ENCODE measurements at places on chromosomes 4 and X. TPM values are rescaled to one million over a fixed set of nuclear protein-coding genes. Genes with fewer than 3 reads are reported as not detected.

DNA sequence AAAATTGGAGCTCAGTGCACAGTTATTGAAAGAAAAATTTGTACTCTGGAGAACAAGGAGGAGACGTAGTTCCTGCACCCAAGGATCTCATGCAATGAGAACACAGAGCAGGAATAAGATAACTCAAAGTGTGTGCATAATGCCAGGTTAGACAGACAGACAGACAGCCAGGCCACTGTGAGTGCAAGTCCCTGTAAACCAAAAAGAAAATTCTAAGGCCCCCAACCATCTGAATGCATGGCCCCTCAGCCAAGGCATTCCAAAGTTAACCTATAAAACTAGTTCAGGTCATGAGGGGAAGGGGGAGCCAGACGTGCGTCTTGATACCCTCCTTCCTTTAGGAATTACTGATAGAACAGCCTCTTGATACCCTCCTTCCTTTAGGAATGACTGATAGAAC is 94.5 kb upstream of the ENPP6 start:
- H3K4me1 ChIP-seq = no peaks in the 10 kb centered on the region
- no peak overlapping the region for H3K27ac ChIP-seq
- H3K4me3 ChIP-seq = no peak overlapping the region
- H3K36me3 ChIP-seq = no peaks in the 10 kb centered on the region

GRCh38 chr4:6492027-6492590 is 19.7 kb upstream of the PPP2R2C start:
- H3K27ac ChIP-seq = no peak overlapping the region
- no peaks in the 10 kb centered on the region for H3K27me3 ChIP-seq
- H3K4me3 ChIP-seq = no peak overlapping the region

GRCh38 chr4:93730251-93730650 is 98.3 kb upstream of the ATOH1 start:
- H3K27me3 ChIP-seq = no peaks in the 10 kb centered on the region
- no peak overlapping the region for H3K4me3 ChIP-seq
- no peaks in the 10 kb centered on the region for H3K36me3 ChIP-seq
- no peak for DNase-seq

GRCh38 chr4:1378559-1379231 is 27.5 kb downstream of the NKX1-1 start:
- H3K4me3 ChIP-seq = no peak overlapping the region
- no peaks in the 10 kb centered on the region for H3K27me3 ChIP-seq
- no peaks in the 10 kb centered on the region for H3K4me1 ChIP-seq
- DNase-seq = no peak
- H3K27ac ChIP-seq = no peak overlapping the region

DNA sequence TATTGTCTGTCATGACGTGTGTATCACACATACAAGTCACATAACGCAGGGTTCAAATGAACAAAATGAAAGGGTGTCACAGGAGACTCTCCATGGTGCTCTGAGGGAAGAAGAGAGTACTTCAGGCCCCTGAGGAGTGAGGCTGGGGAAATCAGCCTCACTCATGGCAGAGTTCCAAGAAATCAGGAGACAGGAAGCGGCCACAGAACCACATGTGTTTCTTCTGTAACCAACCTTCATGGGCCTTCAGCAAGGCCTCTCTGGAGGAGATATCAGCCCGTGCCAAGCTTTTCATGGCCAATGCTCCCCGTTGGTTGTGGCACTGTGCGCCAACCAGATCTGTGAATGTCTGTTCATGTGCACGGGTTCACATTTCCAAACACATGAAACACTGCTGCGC is 76.0 kb downstream of the NAT8L start:
- H3K4me3 ChIP-seq = no peak overlapping the region
- H3K4me1 ChIP-seq = no peaks in the 10 kb centered on the region
- no peaks in the 10 kb centered on the region for H3K27me3 ChIP-seq
- no peak overlapping the region for H3K27ac ChIP-seq
- no peaks in the 10 kb centered on the region for H3K36me3 ChIP-seq
- no peak for DNase-seq

GRCh38 chr4:16192631-16193518 is 33.4 kb downstream of the TAPT1 start:
- H3K27ac ChIP-seq = no peak overlapping the region
- no peaks in the 10 kb centered on the region for H3K27me3 ChIP-seq
- no peak for DNase-seq
- H3K4me3 ChIP-seq = no peak overlapping the region
- H3K4me1 ChIP-seq = no peaks in the 10 kb centered on the region
- H3K36me3 ChIP-seq = peaks cover 32% of the 10 kb centered on the region

DNA sequence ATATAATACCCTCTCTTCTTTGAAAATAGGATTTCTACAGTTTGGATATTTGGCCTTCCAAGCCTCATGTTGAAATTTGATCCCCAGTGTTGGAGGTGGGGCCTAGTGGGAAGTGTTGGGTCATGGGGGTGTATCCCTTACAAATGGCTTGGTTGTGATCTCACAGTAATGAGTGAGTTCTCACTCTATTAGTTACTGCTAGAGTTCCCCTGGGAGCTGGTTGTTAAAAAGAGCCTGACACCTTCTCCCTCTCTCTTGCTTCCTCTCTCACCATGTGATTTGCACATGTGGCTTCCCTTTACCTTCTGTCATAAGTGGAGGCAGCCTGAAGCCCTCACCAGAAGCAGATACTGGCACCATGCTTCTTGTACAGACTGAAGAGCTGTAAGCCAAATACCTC is 73.9 kb downstream of the HDAC8 start:
- H3K36me3 ChIP-seq = no peaks in the 10 kb centered on the region
- no peak overlapping the region for H3K4me3 ChIP-seq

Gene SOX3
- total RNA-seq = not detected

Gene CXorf49
- total RNA-seq = not detected

Gene ITM2A
- 42.7 TPM for total RNA-seq

Gene TNMD
- total RNA-seq = 1.3 TPM

Gene ADAM29
- total RNA-seq = not detected
